Brain microvascular endothelial cell (primary cell): ENCODE measurements at places on chromosomes 1 and 21.

DNA sequence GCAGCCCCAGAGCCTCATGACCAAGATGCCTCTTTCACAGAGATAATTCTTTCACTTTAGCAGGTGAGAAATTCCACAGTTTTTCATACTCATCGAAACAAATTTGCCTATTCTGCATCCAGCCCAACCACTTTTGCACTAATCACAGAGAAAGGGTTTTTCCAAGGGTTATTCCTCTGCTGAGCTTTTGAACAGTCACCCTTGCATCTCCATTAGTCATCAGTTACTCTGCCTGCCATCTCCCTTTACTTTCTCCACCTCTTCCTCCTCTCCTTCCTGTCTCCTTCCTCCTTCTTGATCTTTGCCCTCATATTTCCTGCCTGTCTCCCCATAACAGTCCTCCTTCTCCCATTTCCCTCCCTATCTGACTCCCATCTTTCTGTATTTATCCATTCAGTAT, 43.9 kb downstream of the FH start:
- peak; percentile 11 for DNase-seq

- peak; percentile 6 for DNase-seq
Observed at GRCh38 chr21:18350216-18350615, 53.4 kb downstream of the TMPRSS15 start.

DNA sequence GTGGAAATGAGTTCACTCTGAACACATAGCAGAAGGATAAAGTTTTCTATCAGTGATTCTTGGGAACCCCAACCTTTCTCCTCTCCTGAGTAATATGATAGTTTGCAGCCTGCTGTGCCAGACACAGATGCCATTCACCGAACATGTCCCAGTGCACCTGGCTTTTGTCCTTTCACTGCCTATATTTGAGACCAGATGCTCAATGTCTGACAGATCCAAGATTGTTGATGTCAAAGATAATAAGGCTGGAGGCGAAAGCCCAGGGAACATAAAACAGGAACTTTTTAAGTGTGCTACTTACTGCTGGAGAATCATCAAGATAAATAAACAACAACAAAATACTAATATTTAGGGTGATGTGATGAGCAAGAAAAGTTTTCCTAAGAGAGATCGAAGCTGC, 139.3 kb downstream of the TIAM1 start:
- DNase-seq = no peak

- no peak for DNase-seq
Observed at GRCh38 chr1:185857442-185857841, 123.3 kb downstream of the HMCN1 start.

DNA sequence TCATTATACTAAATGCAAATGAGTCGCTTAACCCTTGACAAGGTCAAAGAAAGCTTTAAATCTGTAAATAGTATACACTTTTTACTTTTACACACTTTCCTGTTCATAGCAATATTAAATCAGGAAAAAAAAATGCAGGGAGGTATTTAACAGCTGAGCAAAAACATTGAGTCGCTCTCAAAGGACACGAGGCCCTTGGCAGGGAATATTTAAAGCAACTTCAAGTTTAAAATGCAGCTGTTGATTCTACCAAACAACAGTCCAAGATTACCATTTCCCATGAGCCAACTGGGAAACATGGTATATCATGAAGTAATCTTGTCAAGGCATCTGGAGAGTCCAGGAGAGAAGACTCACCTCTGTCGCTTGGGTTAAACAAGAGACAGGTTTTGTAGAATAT, 62.7 kb downstream of the CAPN2 start:
- no peak for DNase-seq

- DNase-seq = no peak
Observed at GRCh38 chr1:201096041-201096461, 16.2 kb downstream of the CACNA1S start.

GRCh38 chr1:4380564-4381168, 273.7 kb upstream of the AJAP1 start:
- DNase-seq = peak; percentile 91

DNA sequence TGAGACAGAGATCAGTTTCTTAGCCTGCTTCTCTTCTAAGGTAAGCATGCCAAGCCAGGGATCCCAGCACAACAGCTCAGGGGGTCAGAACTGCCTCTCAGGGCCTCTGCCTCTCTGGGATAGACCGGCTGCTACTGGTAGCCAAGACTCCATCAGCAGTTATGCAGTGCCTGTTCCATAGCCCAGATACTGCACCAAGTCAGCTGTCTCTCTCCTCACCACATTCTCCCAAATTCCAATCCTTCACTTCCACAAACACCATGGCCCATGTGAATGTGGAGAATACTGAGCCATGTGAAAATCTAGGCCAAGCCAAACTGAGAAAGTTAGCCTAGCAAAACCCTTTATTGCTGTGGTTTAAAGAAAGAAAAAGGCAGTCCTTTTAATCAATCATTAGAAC, 37.5 kb downstream of the CDC42BPA start:
- no peak for DNase-seq

- no peak for DNase-seq
Observed at GRCh38 chr1:240621249-240621648, 9.3 kb upstream of the GREM2 start.

DNA sequence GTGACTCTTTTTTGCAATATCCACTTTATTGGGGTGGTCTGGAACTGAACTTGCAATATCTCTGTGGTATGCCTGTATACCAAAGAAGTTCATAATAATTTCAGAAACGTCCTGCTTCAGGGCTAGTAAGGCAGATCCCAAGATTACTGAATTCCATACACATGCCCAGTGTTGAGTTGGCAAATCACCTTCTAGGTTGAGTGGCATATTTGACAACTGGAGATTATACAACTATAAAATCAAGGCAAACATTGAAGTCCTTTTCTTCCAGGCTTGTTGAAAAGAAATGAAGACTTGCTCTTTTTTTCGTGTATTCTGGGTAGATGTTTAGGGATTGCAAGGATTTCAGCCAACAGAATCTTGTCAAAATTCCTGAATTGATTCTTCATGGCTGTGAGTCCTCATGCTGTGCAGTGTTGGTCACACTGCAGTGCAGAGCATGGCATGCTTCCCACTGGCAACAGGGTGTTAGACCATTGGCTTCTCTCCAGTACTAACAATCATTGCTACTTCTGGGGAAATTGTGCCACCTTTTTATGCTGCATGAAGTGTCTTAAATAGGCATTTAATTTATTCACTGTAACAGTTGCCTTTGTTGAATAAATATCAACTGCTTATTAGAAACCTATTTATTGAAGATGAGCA, 367.1 kb upstream of the ADGRL4 start:
- no peak for DNase-seq

GRCh38 chr1:166915042-166915441, 39.0 kb upstream of the TADA1 start:
- no peak for DNase-seq
